ENCODE measurements at places on chromosomes 16 and 17. TPM values are rescaled to one million over a fixed set of nuclear protein-coding genes. Genes with fewer than 3 reads are reported as not detected.

- DNase-seq, result no peak
Observed at GRCh38 chr17:8126491-8127066, 2.7 kb upstream of the HES7 start.

GRCh38 chr17:27268394-27269085 is 25.4 kb upstream of the WSB1 start:
- DNase-seq, result no peak

GRCh38 chr16:89442990-89443726 is 47.2 kb downstream of the ANKRD11 start:
- DNase-seq, result no peak

Gene LRRC37A
- total RNA-seq, result 0.83 TPM

Gene KCNH6
- total RNA-seq, result not detected

- no peak for DNase-seq
Observed at GRCh38 chr16:48323783-48324775, 61.1 kb downstream of the SIAH1 start.

DNA sequence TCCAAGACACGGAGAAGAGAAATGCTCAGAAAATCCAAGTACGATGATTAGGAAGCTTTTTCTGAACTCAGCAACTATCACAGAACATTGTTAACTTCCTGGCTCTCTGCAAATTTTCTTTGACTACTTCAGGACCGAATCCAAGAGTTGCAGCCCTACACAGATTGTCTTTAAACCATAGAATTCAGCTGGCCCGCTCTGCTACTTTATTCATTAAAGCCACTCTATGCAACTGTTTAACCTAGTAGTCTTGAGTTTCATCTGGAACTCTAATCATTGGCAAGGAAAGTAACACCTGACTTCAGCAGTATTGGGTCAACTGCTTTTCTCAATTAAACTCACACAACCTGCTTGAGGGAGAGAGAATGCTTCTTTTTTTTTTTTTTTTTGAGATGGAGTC is 210.1 kb downstream of the SLC39A11 start:
- no peak for DNase-seq

Gene PPY
- not detected for total RNA-seq

GRCh38 chr16:13519871-13520270 is 400.1 kb upstream of the ERCC4 start:
- no peak for DNase-seq

DNA sequence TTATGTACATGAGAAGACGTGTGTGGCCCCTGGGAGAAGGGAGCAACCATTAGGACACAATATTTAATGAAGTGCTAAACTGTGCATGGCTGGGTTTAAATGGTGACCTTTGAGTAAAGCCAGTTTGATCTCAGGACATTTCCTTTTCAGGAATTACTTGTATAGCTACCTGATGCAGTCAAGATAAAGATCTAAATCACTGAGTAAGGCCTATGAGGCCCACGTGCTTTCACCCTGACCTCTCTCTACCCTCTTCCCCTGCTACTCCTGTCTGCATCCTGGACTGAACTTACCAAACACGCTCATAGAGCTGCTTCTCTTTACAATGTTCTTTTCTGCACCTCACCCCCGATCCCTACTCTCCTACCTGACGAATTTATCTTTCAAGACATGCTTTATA is 98.9 kb downstream of the GRIN2A start:
- DNase-seq, result no peak

GRCh38 chr16:48101069-48101674 is 54.6 kb downstream of the ABCC12 start:
- DNase-seq, result no peak

Gene C16orf74
- total RNA-seq, result 2.4 TPM

Gene CCL1
- total RNA-seq, result not detected

DNA sequence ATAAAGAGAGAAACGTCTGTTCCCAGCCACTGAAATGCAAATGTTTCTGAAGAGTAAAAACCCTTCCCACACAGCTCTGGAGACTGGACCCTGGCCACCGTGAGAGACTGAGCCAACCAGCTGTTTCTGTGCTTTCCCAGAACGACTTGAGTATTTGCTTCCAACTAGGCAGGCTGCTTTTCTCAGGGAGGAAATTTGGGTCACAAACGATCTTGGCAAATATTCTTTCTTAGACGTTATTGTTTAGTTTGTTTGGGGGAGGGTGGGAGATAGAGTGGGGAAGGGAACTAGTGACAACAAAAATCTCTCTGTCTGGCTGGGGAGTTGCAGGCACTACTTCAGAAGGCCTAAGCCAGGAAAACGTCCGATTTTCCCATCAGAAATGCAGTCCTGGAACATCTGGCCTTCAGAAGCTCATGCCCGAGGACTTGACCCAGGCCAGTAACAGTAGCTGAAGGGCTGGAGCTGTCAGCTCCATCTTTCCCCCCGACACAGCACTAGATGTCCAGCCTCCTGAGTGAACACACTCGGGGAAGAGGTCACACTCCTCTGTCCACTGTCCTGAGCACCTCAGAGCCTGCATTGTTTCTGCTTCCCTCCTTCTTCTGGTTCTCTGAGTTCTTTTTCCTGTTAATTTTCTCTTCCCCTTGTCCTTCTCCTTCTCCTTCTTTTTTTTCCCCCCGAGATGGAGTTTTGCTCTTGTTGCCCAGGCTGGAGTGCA is 4.0 kb downstream of the CCDC92B start:
- DNase-seq, result no peak

- no peak for DNase-seq
Observed at GRCh38 chr17:4487820-4488716, 10.6 kb upstream of the SPNS2 start.

Gene WNT9B
- 0.42 TPM for total RNA-seq

DNA sequence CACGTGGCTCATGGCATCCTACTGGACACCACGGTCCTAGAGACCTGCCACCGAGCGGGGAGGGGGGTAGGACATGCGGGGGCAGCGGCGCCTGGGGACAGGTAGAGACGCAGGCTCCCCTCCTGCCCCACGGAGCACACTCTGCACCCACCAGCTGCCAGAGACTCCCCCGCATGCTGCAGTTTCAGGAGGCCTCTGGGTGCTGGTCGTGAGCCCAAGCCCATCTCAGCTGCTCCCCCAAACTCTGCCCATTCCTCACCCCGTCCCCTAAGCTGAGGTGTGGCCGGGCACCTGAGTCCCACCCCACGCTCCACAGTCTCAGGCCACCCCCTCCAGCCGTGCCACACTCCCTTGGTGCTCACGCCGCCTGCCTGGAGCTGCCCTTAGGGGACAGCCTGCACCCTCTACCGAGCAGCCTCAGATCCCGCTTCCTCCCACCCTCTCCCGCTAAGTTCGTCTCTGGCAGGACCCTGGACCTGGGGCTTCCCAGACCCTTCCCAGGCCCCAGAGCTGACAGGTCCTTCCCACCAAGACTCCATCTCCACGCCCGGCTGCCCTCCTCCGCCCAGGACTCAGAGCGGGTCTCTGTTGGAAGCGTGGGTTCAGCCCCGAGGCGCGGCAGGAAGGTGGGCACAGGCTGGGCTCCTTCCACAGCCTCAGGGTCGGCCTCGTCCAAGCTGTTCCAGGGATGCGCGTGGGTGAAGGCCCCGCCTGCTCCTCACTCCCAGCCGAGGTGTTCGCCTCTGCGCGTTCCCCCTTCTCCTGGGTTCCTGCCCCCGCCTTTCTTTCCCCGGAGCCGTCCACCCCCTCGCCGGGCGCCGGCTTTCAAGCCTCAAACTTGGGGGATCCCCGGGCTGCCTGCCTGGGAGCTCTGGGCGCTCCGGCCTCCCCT is 1.3 kb downstream of the RAB40B start:
- no peak for DNase-seq

Data from esophagus muscularis mucosa (tissue), 4 donors.